ENCODE measurements at places on chromosomes 1 and 21.
A peak's percentile ranks its signal among the peaks of the same experiment; 100 is the strongest.

GRCh38 chr1:214327514-214327913, 46.6 kb downstream of the SMYD2 start:
- no peak for DNase-seq

- no peak for DNase-seq
These were observed 54.0 kb downstream of the LACTBL1 start for GRCh38 chr1:22918644-22919043.

DNA sequence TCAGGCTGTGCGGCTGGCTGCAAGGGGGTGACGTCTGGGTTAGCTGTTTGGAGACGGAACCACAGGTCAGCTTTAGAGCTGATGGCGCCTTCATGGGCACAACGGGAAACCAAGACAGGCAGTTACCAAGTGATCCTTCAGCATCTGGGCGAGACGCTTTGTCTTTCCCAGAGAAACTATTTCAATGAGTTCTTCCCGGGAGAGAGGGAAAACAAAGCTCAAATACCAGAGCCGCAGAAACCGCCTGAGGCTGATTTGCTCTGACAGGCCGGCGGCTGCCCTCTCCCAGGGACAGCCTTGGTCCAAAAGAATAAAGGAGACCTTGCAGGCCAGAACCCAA, 76.5 kb downstream of the CD58 start:
- DNase-seq = peak; percentile 83

DNA sequence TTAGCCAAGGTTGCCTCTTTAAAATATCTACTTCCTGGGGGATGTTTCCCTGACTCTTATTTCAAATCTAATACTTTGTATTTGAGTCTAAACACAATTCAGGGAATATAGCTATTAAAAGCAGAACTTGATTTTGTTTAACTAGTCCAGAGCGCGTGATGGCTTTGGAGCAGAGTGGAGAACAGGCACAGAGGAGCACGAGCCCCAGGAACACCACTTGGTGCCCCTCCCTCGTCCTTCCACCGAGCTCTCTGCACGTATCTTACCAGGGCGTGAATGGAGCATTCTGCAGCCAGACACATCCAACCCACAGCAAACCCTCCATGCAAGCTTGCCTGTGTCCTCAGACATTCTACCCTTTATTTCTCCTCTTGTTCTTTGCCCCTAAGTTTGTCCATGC, 14.1 kb downstream of the KIF26B start:
- no peak for DNase-seq

- no peak for DNase-seq
These were observed 860 bp upstream of the SHCBP1L start for GRCh38 chr1:182953826-182954225.

GRCh38 chr1:32701951-32702598, 495 bp downstream of the SYNC start:
- DNase-seq = peak; percentile 29

- no peak for DNase-seq
These were observed 9.7 kb downstream of the BATF3 start for GRCh38 chr1:212689758-212690529.

- DNase-seq = no peak
These were observed 155.3 kb downstream of the HHIPL2 start for GRCh38 chr1:222392556-222392955.

- no peak for DNase-seq
These were observed 1.3 kb downstream of the SLC41A1 start for GRCh38 chr1:205811660-205812059.

DNA sequence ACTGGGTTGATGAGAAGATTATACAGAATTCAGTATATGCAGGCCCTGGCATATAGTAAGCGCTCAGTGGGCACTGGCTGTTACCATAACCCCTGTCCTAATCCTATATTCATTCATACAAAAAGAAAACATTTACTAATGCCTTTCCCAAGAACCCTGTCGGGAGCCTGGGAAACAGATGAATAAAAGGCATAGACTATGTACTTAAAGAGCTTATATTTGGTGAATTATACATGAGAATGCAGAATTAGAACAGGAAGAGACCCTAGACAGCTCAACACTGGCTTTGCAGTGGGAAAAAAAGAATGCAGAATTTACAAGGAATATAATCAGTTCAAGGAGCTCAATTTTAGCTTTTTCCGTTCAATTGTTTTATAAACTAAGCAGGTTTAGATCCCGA, 10.9 kb downstream of the AK2 start:
- no peak for DNase-seq

DNA sequence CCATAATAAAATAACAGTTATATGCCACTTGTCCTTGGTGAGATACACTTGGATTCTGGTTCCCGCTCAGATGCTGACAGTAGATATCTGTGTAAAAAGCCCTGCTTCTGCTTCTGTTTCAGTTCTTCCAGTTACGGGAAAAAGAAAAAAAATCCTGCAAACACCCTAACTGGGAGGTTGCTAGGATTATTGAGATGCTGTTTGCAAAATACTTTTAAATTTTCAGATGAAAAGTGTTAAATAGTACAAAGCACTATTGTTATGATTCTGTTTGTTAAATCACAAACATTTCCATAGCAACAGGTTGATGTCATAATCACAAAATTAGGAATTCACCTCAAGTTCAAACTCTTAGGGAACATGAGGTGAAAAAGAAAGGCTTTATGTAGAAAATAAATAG, 232.3 kb downstream of the HMCN1 start:
- no peak for DNase-seq

GRCh38 chr1:181497870-181498269, 14.6 kb downstream of the CACNA1E start:
- no peak for DNase-seq

DNA sequence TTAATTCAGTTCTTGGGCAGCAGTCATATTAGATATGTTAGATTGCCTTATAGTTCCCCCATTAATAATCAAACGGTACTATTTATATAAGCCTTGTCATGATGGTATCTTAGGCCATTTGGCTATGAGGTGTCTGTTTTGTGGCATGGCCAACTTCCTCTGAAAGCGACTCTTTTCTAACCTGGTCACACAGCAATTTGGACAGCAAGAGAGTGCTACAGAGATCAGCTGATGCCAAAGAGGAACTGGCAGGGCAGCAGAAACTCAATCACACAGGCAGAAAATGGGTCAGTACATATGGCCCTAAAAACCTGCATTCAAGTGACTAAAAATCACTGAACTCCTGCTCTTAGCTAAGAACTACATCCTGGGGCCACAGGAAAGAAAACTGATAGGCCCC, 13.4 kb upstream of the MUTYH start:
- no peak for DNase-seq

- DNase-seq = no peak
These were observed 40.3 kb upstream of the CCDC27 start for GRCh38 chr1:3711780-3712451.

- DNase-seq = no peak
These were observed 43.2 kb downstream of the GJA5 start for GRCh38 chr1:147717051-147717705.

DNA sequence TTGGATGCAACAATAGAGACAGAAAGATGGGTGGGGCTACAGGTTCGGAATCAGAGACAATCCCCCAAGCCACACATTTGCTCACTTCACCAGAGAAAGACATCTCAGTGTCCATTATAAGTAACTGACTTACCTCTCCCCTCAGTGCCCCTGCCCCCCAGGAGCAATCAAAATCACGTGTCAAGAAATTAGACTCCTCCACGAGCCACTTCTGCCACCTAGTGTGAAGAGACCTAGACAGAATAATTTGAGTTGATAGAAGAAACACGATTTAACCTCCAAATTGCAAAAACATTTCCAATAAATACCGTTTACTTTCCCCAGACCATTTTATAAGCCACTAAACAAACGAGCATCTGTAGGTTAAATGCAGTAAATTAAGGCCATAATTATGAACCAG, 123.2 kb downstream of the SLC30A10 start:
- no peak for DNase-seq

- DNase-seq = no peak
These were observed at the start of gene OR10J5 for GRCh38 chr1:159535907-159536306. TSS of gene OR10J5 (minus strand) at chr1:159536007. CDS start at chr1:159536007, 0 bp downstream.

Measured in neural progenitor cell (in vitro differentiated cells).